Vagina (tissue), 2 donors: ENCODE measurements at places on chromosomes 6 and 20.

DNA sequence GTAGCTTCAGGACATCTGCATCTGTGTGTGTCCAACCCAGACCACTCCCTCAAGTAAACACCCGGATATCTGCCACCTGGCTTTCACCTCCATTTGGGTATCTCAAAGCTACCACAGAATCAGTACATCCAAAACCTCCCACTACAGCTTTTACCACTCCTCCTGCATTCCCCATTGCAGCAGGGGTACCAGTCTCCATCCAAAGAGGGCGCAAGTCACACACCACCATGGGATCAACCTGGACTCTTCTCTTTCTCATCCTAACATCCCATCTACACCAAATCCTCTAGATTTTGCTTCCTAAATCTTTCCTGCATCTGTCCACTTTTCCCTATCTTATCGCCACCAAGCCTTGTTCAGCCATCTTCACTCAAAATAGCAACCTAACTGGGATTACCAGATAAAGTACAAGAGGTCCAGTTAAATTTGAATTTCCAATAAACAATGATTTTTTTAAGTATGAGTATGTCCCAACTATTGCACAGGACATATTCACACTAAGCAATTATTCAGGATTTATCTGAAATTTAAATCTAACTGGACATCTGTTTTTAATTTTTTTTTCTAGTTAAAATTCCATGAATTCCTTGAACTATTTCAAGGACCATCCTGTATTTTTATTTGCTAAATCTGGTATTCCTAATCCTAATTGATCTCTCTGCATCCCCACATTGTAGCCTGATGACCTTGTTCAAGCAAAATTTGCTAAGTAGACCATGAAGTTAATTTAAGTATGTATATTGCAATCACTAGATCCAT, 164.3 kb upstream of the MLN start:
- no peak for DNase-seq
- no peaks in the 10 kb centered on the region for H3K36me3 ChIP-seq
- no peak overlapping the region for H3K27ac ChIP-seq
- H3K4me3 ChIP-seq = no peak overlapping the region

DNA sequence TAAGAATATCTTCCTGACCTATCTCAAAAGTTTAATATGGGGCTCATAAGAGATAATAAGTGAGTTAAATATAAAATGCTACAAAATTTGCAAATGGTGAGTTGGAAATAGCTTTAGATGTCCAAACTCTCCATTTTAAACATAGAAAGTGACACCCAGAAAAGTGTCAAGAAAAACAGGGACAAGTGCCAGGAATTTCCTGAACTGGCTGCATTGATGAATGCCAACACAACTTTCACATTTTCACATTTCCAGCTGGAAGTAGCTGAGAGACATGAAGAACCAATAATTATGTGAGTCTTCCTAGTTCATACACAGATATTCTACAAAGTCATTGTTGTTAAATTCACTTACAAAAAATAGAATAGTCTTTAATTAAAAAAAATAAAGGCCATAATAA, 38.6 kb upstream of the B3GAT2 start:
- no peaks in the 10 kb centered on the region for H3K27me3 ChIP-seq
- no peaks in the 10 kb centered on the region for H3K4me1 ChIP-seq
- no peak overlapping the region for H3K27ac ChIP-seq
- no peak for DNase-seq
- no peaks in the 10 kb centered on the region for H3K36me3 ChIP-seq

- no peaks in the 10 kb centered on the region for H3K27me3 ChIP-seq
- H3K27ac ChIP-seq = no peak overlapping the region
- H3K4me1 ChIP-seq = peaks cover 36% of the 10 kb centered on the region
- no peaks in the 10 kb centered on the region for H3K36me3 ChIP-seq
Observed at GRCh38 chr20:17671011-17671410, 11.0 kb downstream of the RRBP1 start.

DNA sequence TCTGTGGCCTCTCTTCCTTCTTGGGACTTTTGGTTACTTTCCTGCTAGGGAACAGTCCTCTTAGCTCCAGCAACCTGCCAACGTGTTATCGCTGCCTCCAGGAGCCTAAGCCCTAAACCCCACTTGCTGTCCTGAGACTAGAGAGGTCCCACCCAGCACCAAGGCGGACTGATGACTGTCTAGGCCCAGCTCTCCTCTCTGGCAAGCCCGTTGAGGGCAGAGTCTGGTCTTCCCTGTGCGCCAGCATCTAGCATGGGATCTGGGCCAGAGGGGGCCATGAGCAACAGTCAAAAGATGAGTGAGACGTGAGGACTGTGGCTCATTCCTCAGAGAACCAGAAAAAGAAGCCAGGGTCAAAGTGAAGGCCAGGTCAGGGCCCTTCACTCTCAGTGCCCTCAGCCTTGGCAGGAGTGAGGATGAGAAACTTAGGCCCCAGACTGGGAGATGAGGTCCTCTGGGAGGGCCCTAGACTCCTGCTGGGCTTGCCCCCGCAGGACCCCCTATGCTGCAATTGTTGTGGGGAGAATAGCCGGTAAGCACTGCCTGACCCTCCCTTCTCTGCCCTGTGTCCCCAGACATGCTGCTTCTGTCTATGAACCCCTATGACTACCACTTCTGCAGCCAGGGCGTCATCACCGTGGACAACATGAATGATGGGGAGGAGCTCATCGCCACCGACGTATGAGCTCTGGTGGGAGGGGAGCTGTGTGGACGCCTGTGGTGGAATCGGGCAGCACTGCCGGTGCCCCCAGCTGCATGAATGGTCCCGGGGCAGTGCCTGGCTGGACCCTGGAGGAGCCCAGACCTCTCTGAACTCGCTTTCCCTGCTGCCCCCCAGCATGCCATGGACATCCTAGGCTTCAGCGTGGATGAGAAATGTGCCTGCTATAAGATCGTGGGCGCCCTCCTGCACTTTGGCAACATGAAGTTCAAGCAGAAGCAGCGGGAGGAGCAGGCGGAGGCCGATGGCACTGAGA, 30.9 kb downstream of the MYH7B start:
- peaks cover 8% of the 10 kb centered on the region for H3K4me1 ChIP-seq
- H3K4me3 ChIP-seq = no peak overlapping the region
- H3K27me3 ChIP-seq = no peaks in the 10 kb centered on the region
- no peak overlapping the region for H3K27ac ChIP-seq
- H3K36me3 ChIP-seq = no peaks in the 10 kb centered on the region

DNA sequence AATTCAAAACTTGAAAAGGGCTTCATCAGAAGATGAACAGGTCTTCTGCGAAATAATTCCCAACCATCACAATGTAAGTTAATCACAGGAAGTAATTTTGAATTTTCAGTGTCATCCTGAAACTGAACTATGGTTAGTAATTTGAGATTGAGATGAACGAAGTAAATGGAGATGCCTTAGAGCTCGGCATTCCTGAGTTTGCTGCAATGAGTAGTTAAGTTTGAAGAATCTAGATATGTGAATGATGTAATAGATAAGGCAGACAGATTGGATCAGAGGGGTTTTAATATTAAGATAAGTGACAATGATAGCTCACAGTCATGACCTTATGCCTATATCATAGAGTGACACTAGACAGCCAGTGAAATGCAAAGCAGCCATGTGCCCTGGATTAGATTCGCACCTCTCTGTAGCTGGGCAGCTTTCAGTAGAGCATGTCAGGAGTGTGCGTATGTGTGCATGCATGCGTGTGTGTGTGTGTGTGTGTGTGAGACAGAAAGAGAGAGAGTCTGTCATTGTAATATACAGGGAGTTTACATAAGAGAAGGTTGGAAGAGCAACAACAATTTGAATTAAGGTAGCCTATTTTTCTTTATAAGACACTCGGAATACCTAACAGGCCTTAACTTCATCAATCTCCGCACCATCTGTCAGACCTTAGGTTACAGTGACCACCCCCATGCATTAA, 233.0 kb downstream of the GMPR start:
- H3K27ac ChIP-seq = no peak overlapping the region
- H3K36me3 ChIP-seq = no peaks in the 10 kb centered on the region
- no peaks in the 10 kb centered on the region for H3K27me3 ChIP-seq
